ENCODE measurements at places on chromosomes 2 and 18.

GRCh38 chr2:7373156-7373555 is 455.9 kb downstream of the RNF144A start:
- DNase-seq: no peak

- DNase-seq: no peak
Measured at GRCh38 chr2:155643056-155643775, 689.3 kb downstream of the NR4A2 start.

DNA sequence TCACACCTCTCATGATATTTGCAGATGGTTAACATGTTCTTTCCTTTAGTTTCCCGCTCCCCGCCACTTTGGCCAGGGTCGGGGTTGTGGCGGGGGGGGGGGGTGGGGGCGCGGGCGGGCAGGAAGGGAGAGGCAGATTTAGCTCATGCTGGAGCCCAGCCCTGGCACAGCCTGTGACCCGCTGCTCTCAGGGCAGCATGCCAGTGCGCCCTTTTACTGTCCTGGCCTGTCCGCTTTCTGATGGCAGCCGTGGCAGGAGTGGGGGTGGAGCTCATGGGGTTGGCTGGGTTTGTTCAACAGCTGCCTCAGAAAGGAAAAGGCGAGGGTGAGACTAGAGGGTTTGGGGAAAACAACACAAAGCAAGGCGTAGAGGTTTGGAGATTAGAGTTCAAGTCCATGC is 56.1 kb downstream of the TNP1 start:
- no peak for DNase-seq

- no peak for DNase-seq
Measured at GRCh38 chr2:53569957-53570727, 197.5 kb upstream of the CHAC2 start.

DNA sequence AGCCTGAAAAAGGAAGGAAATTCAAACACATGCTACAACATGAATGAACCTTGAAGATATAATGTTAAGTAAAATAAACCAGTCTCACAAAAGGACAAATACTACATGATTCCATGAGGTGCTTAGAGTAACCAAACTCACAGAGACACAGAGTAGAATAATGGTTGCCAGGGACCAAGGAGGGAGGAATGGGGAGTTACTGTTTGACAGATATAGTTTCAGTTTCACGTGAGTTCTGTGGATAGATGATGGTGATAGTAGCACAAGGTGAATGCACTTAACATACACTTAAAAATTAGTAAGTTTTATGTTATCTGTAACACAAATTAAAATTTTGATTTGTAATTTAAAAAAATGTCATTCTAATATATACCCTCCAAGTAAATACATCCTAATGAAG is 106.9 kb upstream of the ACVR1C start:
- no peak for DNase-seq

DNA sequence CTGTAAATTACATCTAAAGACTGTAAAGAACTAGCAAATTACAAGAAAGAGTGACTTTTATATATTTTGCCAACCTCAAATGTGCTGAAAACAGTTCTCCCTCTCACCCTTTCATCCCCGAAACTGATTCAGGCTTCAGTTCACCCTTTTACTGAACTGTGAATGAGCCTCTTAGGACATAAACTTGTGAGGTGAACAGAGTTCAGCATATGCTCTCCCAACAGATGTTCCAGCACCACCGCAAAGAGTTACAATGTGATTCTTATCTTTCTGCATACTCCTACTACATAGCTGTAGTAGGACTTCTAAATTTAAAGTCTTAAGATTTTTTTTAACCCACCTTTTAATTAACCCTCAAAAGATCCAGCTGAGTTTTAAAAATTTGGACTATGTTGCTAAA is 1.2 kb upstream of the ZCCHC2 start:
- no peak for DNase-seq

- peak; percentile 32 for DNase-seq
Measured at GRCh38 chr18:36628435-36629137, 200.2 kb downstream of the TPGS2 start.

GRCh38 chr2:149666809-149667320 is 79.3 kb upstream of the MMADHC start:
- no peak for DNase-seq

GRCh38 chr2:222408684-222409083 is 15.7 kb upstream of the SGPP2 start:
- no peak for DNase-seq

- no peak for DNase-seq
Measured at GRCh38 chr2:46548103-46548486, 68.7 kb downstream of the TMEM247 start.

DNA sequence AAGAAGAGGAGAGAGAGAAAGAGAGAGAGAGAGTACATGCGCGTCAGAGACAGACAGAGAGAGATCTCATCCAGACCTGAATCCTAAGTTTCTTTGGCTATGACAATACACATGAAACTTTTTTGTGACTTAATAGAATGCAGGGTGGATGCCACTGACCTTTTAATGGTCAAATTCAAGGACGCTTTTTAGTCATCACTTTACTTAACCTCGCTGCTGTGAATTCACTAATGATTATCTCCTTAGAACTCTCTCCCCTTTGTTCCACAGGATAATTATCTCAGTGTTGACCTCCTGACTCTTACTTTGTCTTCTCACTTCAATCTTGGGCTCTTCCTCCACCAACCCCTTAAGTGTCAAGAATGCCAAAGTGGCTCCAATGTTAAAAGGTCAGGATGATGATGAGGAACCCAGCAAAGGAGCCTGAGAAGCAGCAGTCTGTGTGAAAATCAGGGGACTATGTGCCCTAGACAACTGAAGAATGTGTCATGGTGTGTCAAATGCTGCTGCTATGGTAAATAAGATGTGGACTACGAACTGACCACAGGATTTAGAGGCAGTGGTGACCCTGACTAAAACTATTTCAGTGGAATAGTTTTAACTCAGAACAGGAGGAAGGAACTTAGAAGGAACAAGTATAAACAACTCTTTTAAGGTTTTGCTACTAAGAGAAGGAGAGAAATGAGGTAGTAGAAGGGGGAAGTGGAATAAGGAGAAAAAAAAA is 382.1 kb downstream of the ZEB2 start:
- peak; percentile 18 for DNase-seq
